ENCODE measurements at places on chromosomes 2 and 18.

DNA sequence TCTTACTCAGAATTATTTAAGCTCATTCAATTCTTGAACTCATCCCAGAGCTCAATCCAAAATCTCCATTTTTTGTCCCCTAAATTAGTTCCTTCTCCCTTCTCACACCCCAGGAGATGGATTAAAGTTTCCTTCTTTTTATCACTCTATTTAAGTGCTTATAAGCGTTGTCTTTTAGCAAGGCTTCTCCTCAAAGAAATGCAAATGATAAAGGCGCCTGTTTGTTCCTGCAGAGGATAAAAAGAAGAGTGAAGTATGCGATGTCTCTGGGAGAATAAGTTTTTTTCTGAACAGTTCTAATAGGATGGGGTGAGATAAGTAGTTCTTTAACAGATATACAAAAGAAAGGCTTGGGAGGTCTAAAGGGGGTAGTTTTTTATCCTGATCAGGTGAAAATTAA lies 303.3 kb downstream of the CNTNAP5 start:
- no peak for DNase-seq

GRCh38 chr2:20623241-20623640 lies 27.7 kb downstream of the HS1BP3 start:
- no peak for DNase-seq

DNA sequence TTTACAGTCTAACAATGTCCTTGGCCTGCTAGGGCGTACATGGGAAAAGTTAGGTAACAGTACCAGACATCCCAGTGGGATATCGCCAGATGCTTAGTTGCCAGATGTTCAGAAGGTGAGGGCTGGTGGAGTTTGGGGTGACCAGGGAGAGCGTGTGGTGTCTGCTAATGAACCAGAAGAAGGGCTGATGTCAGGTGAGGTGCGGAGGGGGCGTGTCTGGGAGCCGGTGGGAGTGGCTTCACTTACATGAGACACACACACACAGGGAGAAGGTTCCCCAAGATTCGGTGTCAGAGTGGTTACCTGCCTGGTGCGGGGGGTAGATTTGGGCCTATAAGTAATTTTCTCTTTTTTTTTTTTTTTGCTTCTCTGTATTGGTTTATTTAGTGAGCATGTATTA lies 12.2 kb downstream of the RAB31 start:
- no peak for DNase-seq

DNA sequence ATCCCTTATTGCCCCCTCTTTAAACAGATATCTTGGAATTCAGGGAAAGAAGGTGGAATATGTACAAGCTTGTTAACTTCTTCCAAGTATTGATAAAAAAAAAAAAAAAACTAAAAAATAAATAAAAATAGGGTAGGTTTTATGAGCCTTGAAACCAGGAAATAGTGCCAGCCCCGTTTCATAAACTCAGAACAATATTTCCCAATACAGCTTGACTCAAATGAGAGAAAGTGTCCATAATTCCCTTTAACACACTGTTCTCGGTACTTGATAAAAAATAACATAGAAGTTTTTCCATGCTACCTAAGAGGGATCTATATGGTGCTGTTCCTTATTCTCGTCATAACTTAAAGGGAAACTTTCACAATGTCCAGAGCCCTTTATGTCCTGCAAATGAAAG lies 17.9 kb upstream of the C2orf80 start:
- no peak for DNase-seq

DNA sequence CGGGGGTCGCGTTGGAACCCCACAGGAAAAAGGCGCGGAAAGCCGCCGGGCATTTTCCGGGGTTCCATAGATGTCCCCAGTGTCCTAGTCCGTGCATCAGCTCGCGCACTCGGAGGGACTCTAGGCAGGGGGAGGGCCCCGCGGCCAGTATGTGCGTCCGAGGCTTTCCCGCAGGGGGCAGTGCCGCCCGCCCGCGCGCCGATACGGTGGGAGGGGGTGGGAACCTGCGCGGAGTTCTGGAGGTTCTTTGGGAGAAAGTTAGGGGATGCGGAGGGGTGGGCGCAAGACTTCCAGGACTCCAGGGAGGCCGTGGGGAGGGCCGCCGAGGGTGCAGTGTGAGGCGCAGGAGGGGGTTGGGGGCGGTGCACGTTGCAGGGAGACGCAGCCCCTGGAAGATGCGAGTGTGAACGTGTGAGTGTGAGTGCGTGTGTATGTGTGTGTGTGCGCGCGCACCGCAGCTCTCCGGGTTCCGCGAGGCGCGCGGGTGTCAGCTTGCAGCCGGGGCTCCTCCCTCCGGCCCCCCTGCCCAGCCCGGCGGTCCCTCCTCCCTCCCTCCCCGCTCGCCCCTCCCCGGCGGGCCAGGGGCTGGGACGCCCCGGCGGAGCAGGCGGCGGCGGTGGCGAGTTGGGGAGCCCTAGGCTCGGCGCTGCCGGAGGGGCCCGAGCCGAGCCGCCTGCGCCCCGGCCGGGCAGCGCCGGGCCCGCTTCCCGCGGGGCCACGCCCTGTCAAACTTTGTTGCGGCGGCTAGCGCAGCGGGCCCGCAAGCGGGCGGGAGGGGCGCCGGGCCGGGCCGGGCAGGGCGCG lies at the start of gene TCF7L1:
TCF7L1 (plus strand) TSS at position 559 of the 804 bp plus-strand sequence. CDS start 293 bp downstream, outside the sequence.
- peak; percentile 88 for DNase-seq

DNA sequence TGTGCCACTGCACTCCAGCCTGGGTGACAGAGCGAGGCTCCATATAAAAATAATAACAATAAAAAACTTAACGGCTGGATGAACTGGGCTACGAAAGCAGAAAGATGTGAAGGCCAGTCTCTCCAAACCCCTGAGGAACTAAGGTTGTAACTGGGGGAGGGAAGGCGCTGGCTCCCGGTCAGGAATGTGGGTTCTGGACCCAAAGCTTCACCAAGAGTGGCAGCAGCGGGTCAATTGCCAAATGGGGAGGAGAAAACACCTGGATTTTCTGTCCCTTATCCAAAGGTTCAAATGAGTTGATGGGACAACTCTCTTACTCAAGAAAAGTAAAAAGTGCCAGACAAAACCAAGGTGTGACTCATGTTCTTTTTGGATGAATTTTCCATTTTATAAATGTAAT lies 60.1 kb upstream of the TFCP2L1 start:
- DNase-seq = no peak

- DNase-seq = peak; percentile 85
Observed at GRCh38 chr2:29113891-29114321, 1.3 kb upstream of the CLIP4 start.

GRCh38 chr2:160252278-160252887 lies 52.3 kb upstream of the ITGB6 start:
- peak; percentile 48 for DNase-seq

GRCh38 chr2:148896136-148896535 lies 21.1 kb downstream of the KIF5C start:
- no peak for DNase-seq

DNA sequence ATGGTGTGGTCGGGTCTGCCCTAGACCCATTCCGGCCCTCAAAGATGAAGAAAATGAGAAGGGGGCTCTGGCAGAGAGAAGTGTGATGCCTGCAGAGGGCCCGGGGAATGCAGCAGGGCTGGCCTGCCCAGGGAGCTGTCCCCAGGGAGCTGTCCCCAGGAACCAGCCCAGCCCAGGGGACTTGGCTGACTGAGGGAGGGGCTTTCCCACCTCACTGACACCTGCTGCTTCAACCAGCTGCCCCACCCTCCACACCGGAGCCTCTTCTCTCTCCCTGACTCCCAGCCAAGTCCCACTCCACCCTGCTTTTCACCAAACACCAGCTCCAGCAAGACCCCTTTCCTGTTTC lies 111.2 kb downstream of the STPG4 start:
- no peak for DNase-seq

- DNase-seq = no peak
Observed at GRCh38 chr2:47193607-47194006, 38.5 kb upstream of the STPG4 start.

DNA sequence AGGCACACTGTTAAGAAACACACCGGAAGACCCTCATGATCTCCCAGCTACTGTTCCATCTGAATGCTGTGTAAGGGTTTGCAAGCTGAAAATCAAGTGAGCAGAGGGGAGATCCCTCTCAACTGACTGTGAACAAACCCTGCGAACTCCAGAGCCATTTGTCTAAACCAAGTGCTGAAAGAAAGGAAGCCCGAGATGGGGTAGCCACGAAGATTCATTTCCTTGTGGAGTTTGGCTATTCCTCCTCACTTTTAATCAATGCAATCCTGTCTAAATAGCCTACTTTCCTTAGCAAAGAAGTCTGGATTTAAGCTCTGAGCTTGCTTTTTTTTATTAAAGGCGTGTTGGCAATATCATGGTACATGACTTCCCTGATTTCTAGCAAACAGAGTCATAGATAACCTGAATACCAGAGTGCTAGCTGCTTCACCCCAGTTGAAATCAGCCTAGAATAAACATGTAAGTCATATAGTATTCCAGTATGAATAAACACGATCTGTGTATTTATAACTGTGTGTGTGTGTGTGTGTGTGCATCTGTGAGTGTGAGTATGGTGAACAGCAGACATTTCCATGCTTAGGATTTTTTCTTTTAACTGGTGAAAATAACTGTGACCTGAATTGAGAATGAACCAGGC lies 365.2 kb downstream of the ZNF521 start:
- peak; percentile 37 for DNase-seq

GRCh38 chr2:53911434-53912189 lies 51.8 kb upstream of the GPR75 start:
- no peak for DNase-seq

- DNase-seq = no peak
Observed at GRCh38 chr2:37418956-37419355, 74.5 kb downstream of the QPCT start.

DNA sequence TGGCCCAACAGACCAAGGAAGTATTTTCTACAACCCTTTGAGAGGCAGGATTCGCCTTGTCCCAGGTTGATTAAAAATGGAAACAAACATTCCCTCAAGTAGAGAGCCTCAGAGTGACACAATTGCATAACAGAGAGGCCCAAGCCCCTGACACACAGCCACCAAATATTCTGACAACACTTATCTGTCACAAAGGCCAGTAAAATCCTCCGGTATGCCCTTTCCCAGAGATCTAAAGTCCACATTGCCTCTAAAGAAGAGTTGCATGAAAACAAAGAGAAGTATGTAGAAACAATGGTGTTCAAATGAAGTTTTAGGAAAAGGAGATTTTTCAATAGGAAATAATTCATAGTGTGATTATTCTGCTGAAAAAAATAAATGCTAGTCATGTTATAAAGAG lies 32.1 kb downstream of the DSEL start:
- DNase-seq = no peak

GRCh38 chr2:150610670-150611279 lies 123.3 kb upstream of the RND3 start:
- DNase-seq = peak; percentile 64

DNA sequence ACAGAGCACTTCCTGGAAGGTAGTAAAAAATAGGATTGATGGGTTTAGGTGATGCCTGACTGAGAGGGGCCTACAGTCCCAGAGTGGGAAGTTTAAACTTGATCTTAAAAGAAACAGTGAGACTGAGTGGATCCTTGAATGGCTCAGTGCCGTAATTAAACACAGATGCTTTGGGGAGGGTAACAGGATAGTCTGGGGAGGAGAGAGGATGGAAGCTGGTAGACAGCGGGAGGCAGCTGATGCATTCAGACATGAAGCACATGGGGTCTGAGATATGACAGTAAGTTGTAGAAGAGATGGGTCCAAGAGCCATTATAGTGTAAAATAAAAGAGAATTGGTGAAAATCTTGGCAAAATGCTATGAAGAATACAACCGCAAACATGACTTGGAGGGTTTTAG lies 54.4 kb downstream of the AOX1 start:
- DNase-seq = no peak

DNA sequence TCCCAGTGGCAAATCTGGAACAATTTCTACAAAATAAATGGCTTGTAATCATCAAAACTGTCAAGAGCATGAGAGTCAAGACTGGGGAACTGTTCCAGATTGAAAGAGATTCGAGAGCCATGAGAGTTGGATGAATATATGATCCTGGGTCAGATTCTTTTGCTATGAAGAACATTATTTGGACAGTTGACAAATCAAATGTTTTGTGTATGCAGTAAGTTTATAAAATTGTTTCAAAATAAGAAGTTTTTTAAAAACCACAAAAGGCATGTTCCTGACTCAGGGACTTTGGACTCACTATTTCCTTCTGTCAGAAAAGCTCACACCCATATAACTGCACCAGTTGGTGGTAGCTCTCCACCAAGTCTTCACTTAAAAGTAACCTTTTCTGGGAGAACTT lies 38.5 kb downstream of the ROCK2 start:
- peak; percentile 89 for DNase-seq

DNA sequence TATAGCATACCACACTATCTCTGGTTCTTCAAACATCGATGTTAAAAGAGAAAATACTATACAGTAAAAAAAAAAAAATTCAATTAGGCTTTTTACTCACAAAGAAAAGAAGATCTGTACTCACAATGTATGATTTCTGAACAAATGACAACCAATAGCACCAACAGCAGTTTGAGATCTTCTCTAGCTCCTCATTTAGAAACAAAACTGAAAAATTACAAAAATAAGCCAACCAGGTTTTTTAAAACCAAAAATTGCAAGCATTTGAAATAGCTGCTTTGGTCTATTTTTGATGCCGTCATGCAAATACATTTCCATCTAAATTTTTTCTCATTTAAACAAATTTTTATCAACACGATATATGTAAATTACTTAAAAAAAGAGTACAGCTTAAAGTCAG lies 34.3 kb upstream of the RALBP1 start:
- DNase-seq = no peak

DNA sequence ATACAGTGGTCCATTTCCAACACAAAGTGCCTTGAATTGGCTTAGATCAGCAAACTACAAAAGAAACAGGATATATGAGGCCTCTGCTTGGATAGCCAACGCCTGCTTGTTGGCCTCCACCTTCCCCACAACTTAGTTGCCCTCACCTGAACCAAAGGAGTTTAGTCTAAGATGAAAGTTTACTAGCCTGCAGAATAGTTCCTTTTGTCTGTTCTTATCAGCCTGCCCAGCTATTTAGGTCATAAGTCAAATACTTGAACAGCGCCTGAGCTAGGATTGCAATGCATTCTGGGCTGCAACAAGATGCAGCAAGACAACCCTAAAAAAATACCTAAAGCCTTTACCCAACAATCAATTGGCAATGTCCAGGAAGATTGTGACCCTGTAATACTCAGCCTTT lies 13.1 kb upstream of the EPG5 start:
- DNase-seq = no peak

GRCh38 chr2:109410039-109410815 lies 203.5 kb downstream of the SEPTIN10 start:
- no peak for DNase-seq

GRCh38 chr2:153626676-153627075 lies 148.1 kb upstream of the RPRM start:
- no peak for DNase-seq

- DNase-seq = peak; percentile 81
Observed at GRCh38 chr2:121710470-121711170, 26.1 kb downstream of the NIFK start.

DNA sequence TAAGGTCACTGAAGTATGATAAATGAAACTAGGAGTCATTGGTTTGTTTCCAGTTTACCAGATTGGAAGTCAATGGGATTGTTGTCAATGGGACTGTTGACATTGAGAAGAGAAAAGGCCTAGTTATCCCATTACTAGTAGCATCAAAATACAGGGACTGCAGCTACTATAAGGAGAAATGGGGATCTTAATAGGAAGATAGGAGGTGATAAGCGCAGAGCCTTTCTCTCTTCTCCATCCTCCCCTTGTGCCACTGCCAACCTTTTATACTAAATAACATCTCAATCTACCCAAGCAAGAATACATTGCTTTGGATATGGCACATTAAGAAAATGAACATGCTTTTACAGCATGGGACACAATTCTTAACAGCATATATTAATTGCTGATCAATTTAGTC lies 10.5 kb upstream of the BBS5 start:
- DNase-seq = no peak

- peak; percentile 85 for DNase-seq
Observed at GRCh38 chr18:3256693-3257626, 5.0 kb upstream of the MYL12B start.

GRCh38 chr2:218570850-218571249 lies 2.2 kb downstream of the CNOT9 start:
- DNase-seq = peak; percentile 30
